ENCODE measurements at places on chromosomes 6 and 20. TPM values are rescaled to one million over a fixed set of nuclear protein-coding genes. Genes with fewer than 3 reads are reported as not detected.

FGD2 gene
- polyA plus RNA-seq = 444 TPM

IGF2R gene
- 9.5 TPM for polyA plus RNA-seq

DNA sequence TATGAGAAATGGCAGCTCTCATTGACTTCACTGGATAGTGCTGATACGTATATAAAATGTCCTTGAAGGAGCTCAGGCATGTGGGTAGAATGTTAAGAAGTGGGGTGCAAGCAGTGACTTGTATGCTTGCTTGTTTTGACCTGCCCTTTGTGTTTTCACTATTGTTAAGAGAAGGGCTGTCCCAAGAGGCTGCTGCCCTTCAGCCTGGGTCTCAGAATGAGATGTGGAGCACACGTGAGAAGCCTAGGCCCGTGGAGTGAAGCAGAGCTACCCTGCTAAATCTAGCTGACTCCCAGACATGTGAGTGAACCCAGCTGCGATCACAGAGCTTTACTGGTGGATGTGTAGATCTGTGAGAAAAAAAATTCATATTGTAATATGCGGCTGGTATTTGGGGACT, 305.3 kb upstream of the RGS17 start:
- no peaks in the 10 kb centered on the region for H3K36me3 ChIP-seq
- no peak for DNase-seq
- H3K4me3 ChIP-seq = no peak overlapping the region

DNA sequence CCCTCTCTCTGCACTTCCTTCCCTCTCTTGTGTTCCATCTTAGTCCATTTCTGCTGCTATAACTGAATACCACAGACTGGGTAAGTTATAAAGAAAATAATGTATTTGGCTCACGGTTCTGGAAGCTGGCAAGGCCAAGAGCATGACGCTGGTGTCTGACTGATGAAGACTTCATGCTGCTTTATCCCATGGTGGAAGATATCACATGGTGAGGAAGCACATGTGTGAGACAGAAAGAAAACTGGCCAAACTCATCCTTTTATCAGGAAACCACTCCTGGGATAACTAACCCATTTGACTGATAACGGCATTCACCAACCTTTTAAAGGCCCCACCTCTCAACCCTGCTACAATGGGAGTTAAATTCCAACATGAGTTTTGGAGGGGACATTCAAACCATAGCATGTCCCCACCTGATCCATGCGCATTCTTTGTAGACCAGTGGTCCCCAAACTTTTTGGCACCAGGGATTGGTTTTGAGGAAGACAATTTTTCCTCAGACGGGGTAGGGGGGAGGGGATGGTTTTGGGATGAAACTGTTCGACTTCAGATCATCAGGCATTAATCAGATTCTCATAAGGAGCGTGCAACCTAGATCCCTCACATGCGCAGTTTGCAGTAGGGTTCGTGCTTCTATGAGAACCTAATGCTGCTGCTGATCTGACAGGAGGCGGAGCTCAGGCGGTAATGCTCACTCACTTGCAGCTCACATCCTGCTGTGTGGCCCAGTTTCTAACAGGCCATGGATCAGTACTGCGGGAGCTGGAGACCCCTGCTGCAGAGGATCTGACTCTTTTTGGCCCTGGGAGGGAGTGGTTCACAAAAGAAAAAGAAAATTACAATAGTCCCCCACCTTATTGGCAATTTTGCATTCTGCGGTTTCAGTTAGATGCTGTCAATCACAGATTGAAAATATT, 71.7 kb upstream of the RNF24 start:
- no peaks in the 10 kb centered on the region for H3K27me3 ChIP-seq
- no peak overlapping the region for H3K27ac ChIP-seq
- H3K4me1 ChIP-seq = peaks cover 14% of the 10 kb centered on the region

COL20A1 gene
- not detected for polyA plus RNA-seq

CDYL gene
- 21.7 TPM for polyA plus RNA-seq

GRCh38 chr6:44010411-44011349, 116.6 kb downstream of the MRPL14 start:
- H3K27me3 ChIP-seq = peaks cover 4% of the 10 kb centered on the region
- no peaks in the 10 kb centered on the region for H3K4me1 ChIP-seq
- H3K4me3 ChIP-seq = no peak overlapping the region
- DNase-seq = no peak

STK35 gene
- polyA plus RNA-seq = 14.6 TPM

- H3K4me3 ChIP-seq = no peak overlapping the region
- no peak overlapping the region for H3K27ac ChIP-seq
- no peaks in the 10 kb centered on the region for H3K27me3 ChIP-seq
- H3K4me1 ChIP-seq = no peaks in the 10 kb centered on the region
- no peak for DNase-seq
Observed at GRCh38 chr6:33850296-33850695, 46.5 kb upstream of the MLN start.

DNA sequence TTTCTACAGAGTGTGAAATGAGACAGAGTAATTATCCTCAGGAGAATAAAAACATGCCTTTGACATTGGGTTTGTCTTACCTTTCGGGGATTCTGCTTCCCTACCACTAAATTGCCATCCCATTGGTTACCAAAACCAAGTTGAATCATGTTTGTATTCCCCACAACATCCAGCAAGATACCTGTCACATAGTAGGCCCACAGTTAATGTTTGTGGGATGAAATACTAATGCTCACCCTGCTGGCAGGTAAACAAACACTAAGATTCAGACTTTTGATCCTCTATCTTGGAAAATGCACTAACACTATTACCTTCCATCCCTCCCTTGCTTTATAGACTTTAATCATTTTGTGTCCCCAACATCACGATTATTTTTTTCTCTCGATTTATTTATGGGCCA, 8.2 kb upstream of the STXBP5 start:
- no peak overlapping the region for H3K4me3 ChIP-seq
- peaks cover 9% of the 10 kb centered on the region for H3K4me1 ChIP-seq
- no peak overlapping the region for H3K27ac ChIP-seq
- no peak for DNase-seq

GRCh38 chr6:39054577-39055142, 6.1 kb downstream of the GLP1R start:
- no peak for DNase-seq
- no peak overlapping the region for H3K4me3 ChIP-seq
- peaks cover 11% of the 10 kb centered on the region for H3K27me3 ChIP-seq
- H3K4me1 ChIP-seq = no peaks in the 10 kb centered on the region
- no peak overlapping the region for H3K27ac ChIP-seq

GABRR2 gene
- polyA plus RNA-seq = 7.8 TPM

DNA sequence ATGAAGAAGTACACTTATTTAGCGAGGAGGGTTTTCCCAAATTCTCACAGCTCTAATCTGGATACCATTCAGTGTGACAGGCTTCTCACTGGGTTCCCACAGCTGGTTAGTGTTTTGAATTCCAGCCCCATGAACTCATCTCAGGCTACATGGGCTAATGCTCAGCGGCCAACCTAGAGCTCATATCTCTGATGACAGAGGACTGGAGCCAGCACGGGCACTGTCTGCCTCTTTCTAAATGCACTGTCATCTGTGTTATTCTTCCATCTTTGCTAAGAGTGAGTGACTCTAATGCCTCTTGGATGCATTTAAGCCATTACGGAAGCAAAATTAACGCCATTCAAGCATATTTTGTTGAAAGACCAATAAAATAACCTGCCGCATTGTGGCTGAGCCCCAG, 308.9 kb upstream of the JAG1 start:
- no peaks in the 10 kb centered on the region for H3K27me3 ChIP-seq
- no peaks in the 10 kb centered on the region for H3K36me3 ChIP-seq
- H3K27ac ChIP-seq = no peak overlapping the region

DNA sequence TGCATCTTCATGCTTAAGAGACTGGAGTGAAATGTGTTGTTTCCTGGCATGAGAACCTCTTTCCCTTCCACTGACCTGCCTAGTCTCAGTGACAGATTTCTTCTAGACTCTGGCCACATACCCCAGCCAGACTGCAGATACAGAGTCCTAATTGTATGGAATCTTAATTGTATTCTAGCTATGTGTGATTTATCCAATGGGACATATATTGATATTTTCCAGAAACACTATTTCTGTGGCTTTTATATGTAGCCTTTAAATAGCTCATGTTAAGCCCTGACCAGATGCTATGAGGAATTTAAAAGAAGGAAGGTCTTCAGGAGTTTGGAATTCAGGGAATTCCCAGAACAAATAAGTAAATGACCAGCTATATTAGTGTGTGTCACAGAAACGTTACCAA, 99.0 kb downstream of the FIG4 start:
- H3K4me3 ChIP-seq = no peak overlapping the region
- H3K4me1 ChIP-seq = peaks cover 11% of the 10 kb centered on the region
- no peak for DNase-seq
- peaks cover 68% of the 10 kb centered on the region for H3K36me3 ChIP-seq

TMEM170B gene
- 1.1 TPM for polyA plus RNA-seq

DNA sequence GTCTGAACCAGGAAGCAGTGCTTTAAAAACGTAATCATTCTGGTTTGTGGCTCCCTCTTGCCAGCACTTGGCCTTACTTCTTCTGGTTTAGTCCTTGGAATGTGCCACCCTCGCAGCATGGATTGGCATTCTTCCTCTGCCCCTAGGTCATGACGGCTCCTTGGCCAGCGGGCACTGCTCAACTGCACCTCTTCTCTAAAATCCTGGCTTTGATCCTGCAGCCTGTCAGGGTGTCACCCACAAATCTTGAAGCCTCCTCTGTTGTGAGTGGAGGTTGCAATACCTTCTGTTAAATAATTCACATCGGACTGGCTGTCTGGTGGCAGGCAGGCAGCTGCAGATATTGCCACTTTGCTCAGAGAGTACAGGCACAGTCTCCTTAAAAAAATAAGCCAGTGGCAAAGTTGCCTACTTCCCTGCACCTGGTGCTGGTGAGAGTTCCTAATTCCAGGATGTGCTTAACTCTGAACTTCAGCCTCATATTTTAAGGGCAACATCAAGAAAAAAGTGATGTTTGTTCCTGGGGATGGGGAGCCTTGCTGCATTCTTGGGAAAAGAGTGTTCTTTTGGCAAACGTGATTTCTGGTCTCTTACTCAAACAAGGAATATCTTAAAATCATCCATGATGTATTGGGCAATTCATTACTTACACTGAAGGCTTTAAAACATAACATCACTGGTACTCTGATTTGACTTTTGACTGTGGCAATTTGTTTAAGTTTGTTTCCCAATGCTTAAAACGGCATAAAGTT, 179.8 kb downstream of the FOXA2 start:
- H3K27me3 ChIP-seq = no peaks in the 10 kb centered on the region
- H3K4me3 ChIP-seq = no peak overlapping the region
- no peak for DNase-seq
- H3K4me1 ChIP-seq = peaks cover 10% of the 10 kb centered on the region
- no peaks in the 10 kb centered on the region for H3K36me3 ChIP-seq

- no peaks in the 10 kb centered on the region for H3K27me3 ChIP-seq
- H3K4me3 ChIP-seq = no peak overlapping the region
- DNase-seq = no peak
- H3K4me1 ChIP-seq = no peaks in the 10 kb centered on the region
- H3K36me3 ChIP-seq = no peaks in the 10 kb centered on the region
- H3K27ac ChIP-seq = no peak overlapping the region
Observed at GRCh38 chr6:129440691-129441090, 269.3 kb downstream of the ARHGAP18 start.

CPXM1 gene
- polyA plus RNA-seq = 0.21 TPM

DNA sequence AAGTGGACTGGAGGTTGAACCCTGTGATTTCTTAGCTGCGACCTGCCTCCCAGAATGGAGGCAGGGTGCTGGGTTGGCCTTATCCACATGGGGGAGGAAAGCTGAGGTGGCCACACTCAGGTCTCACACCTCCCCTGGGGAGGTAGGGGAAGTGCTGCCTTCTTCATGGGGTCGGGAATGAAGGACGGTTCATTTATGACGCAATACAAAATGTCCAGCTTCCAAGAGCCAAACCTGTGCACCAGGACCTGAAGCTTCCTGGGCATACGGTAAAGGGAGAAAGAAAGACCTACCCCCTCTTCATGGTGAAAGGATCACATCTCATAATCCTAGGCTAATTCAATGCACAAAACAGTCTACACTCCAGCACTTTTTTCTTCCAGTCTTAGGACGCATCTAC, 150.6 kb upstream of the CDYL start:
- H3K27me3 ChIP-seq = peaks cover 2% of the 10 kb centered on the region
- DNase-seq = no peak
- no peak overlapping the region for H3K27ac ChIP-seq
- H3K4me3 ChIP-seq = no peak overlapping the region
- no peaks in the 10 kb centered on the region for H3K36me3 ChIP-seq
- no peaks in the 10 kb centered on the region for H3K4me1 ChIP-seq

GRCh38 chr6:13854716-13855250, 40.4 kb upstream of the MCUR1 start:
- H3K27me3 ChIP-seq = peaks cover 6% of the 10 kb centered on the region
- no peak overlapping the region for H3K27ac ChIP-seq
- peaks cover 2% of the 10 kb centered on the region for H3K4me1 ChIP-seq
- no peaks in the 10 kb centered on the region for H3K36me3 ChIP-seq
- H3K4me3 ChIP-seq = no peak overlapping the region

OLIG3 gene
- polyA plus RNA-seq = not detected

- no peaks in the 10 kb centered on the region for H3K4me1 ChIP-seq
- H3K4me3 ChIP-seq = no peak overlapping the region
- no peak for DNase-seq
- peaks cover 15% of the 10 kb centered on the region for H3K27me3 ChIP-seq
- no peaks in the 10 kb centered on the region for H3K36me3 ChIP-seq
- H3K27ac ChIP-seq = no peak overlapping the region
Observed at GRCh38 chr20:21529863-21530262, 16.0 kb upstream of the NKX2-2 start.

- H3K27ac ChIP-seq = no peak overlapping the region
- no peak overlapping the region for H3K4me3 ChIP-seq
- H3K27me3 ChIP-seq = no peaks in the 10 kb centered on the region
- H3K4me1 ChIP-seq = no peaks in the 10 kb centered on the region
Observed at GRCh38 chr6:168493976-168494375, 53.0 kb downstream of the SMOC2 start.

SYNE1 gene
- 49.2 TPM for polyA plus RNA-seq

RNF39 gene
- polyA plus RNA-seq = not detected

- H3K4me1 ChIP-seq = no peaks in the 10 kb centered on the region
- H3K27me3 ChIP-seq = no peaks in the 10 kb centered on the region
- H3K4me3 ChIP-seq = no peak overlapping the region
- no peak overlapping the region for H3K27ac ChIP-seq
- no peak for DNase-seq
- no peaks in the 10 kb centered on the region for H3K36me3 ChIP-seq
Observed at GRCh38 chr6:81801489-81801888, 49.0 kb upstream of the TENT5A start.

DNA sequence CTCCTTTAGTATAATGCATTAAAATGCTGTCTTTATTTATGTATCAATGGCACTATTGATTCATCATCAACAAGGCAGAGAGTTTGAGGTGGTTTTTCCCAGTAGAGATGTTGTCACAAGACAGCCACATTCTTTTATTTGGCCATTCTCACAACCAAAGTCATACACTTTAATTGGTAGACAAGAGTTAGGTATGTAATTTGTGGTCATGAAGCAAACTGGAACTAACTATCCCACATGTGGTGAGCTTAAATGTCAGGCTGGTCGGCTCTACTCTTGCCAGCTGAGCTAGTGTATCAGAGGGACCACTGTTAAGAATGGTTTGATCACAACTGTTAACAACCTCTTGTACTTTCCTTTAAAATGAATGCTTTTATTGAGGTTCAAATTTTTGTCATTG, 714.6 kb downstream of the CD109 start:
- H3K4me1 ChIP-seq = no peaks in the 10 kb centered on the region
- H3K4me3 ChIP-seq = no peak overlapping the region
- DNase-seq = no peak
- H3K27ac ChIP-seq = no peak overlapping the region
- no peaks in the 10 kb centered on the region for H3K27me3 ChIP-seq

ZNF341 gene
- 10.9 TPM for polyA plus RNA-seq

FUT9 gene
- not detected for polyA plus RNA-seq
